ENCODE measurements at places on chromosomes 6 and 20.
A peak's percentile ranks its signal among the peaks of the same experiment; 100 is the strongest.

- no peak for DNase-seq
Measured at GRCh38 chr6:82957171-82957867, 108.3 kb downstream of the UBE3D start.

- no peak for DNase-seq
Measured at GRCh38 chr6:19664050-19664449, 173.1 kb upstream of the ID4 start.

DNA sequence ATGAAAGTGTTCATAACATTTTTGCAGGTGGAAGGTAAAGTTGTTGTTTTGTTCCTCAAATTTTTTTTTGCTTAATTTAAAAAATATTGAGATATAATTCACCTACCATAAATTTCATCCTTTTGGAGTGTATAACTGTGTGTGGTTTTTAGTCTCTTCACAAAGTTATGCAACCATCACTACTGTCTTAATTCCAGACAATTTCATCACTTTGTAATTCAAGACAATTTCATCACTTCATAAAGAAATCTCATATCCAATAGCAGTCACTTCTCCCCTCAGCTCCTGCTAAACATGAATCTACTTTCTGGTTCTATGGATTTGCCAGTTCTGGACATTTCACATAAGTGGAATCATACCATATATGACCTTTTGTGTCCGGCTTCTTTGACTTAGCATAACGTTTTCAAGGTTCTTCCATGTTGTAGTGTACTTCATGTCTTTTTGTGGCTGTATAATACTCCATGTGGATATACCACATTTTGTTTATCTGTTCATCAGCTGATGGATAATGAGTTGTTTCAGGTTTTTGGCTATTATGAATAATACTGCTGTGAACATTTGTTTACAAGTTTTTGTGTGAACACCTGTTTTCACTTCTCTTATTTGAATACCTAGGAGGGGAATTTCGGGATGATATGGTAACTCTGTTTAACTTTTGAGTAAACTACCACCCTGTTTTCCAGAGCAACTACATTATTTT is 18.8 kb downstream of the ZFAND3 start:
- no peak for DNase-seq

GRCh38 chr20:36573103-36573797 is at the start of gene TGIF2:
TSS of gene TGIF2 (plus strand) at chr20:36573597. CDS start at chr20:36578775, 5,178 bp downstream.
- peak; percentile 48 for DNase-seq

DNA sequence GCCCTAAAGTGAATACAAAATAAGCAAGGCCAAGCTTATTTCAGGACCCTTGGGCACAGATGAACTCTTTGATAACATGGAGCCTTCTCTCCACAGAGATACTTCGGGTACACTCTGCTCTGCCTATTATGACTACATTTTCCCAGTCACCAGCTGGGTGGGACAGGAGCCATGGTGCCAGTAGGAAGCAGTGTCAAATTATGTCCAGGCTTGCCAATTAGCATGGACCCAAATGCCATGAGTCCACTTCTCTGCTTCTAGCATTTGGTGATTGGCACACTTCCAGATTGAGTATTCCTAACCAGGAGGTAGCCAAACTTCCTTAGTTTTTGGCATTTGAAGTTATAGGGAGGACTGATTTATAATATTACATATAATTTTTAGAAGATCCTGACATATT is 513.8 kb upstream of the HTR1E start:
- no peak for DNase-seq

- DNase-seq: no peak
Measured at GRCh38 chr20:48661575-48662455, 166.0 kb downstream of the PREX1 start.

GRCh38 chr6:83518816-83519480 is 6.6 kb downstream of the PRSS35 start:
- no peak for DNase-seq

DNA sequence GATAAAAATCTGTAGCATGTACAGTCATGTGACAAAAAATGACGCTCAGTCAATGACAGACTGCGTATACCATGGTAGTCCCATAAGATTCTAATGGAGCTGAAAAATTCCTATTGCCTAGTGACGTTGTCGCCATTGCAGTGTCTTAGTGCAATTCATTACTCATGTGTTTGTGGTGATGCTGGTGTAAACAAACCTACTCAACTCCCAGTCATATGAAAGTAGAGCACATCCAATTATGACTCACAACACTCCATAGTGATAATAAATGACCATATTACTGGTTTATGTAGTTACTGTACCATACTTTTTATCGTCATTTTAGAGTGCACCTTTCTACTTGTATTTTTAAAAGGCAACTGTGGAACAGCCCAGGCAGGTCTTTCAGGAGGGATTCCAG is 45.0 kb downstream of the TFAP2A start:
- no peak for DNase-seq

- DNase-seq: no peak
Measured at GRCh38 chr20:4508773-4509172, 212.9 kb upstream of the PRND start.

GRCh38 chr20:49210757-49211110 is 8.5 kb upstream of the DDX27 start:
- DNase-seq: no peak

DNA sequence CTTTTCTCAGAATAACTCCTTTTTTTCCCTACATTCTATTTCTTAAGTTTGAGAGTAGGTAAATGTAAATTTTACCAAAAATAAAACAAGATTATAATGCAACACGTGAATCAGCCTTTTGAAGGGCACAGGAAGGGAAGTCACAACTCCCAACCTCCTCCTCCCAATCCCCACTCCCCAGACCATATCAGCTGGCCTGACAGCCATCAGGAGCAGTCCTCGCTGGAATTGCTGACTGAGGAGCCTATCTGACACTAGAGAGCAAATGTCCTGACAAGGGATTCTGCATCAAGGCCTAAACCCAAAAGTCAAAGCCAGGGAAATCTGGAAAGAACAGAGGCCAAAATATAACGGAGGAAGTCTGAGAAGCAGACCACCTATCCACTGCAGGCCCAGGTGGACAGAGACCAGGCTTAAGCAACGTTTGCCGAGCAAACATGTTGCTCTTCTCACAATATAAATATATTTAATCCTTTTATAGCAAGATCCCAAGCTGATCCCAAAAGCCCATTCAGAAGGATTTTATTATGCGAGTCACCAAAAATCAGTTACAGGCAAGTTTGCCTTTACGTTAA is 2.5 kb downstream of the RRAGD start:
- DNase-seq: no peak

- DNase-seq: no peak
Measured at GRCh38 chr6:14187406-14187805, 69.8 kb downstream of the CD83 start.

GRCh38 chr20:50346374-50347283 is 156.0 kb downstream of the CEBPB start:
- no peak for DNase-seq

DNA sequence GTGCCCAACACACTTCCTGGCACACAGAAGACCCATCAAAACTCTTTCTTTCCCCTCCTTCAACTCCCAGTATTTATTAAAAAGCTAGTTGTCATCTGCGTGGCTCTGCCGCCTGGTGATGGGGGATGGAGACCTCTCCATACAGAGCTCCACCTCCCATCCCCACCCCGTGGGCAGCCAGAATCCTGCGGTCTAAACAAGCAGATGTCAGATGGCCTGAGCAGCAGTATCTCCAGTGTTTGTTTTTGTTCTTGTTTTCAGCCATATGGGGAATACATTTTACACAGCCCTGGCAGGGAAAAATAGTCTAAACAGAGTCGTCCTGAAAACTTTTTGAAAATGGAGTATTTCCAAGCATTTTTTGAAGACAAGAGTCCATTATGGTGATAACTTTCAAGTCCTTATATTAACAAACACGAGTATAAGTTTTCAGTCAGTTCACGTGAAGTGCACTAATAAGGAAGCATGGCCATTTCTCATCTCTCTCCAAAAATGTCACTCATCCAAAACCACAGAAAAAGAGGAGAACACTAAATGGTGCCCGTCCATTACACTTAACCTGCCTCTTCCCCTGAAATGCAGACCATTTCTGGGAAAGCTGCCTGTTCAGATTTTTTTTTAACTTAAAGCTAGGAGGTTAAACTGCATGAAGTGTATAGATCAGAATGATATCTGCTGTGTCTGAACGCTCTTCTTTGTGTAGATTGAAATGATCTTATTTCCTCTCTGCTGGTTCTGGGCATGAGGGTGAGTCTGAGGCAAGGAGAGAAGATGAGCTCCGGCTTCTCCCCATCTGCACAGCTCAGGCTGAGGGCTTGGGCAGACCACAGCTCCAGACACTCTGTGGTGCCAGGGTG is 91.0 kb downstream of the TCP11 start:
- no peak for DNase-seq

- DNase-seq: no peak
Measured at GRCh38 chr6:43368259-43369160, 937 bp downstream of the ZNF318 start.

GRCh38 chr20:53926428-53927028 is 143.9 kb downstream of the BCAS1 start:
- DNase-seq: no peak

GRCh38 chr6:155216312-155217046 is 47.3 kb upstream of the CLDN20 start:
- DNase-seq: no peak

GRCh38 chr6:2857580-2858337 is 16.1 kb upstream of the SERPINB1 start:
- DNase-seq: no peak

GRCh38 chr6:15879371-15880261 is 216.8 kb upstream of the DTNBP1 start:
- DNase-seq: no peak

DNA sequence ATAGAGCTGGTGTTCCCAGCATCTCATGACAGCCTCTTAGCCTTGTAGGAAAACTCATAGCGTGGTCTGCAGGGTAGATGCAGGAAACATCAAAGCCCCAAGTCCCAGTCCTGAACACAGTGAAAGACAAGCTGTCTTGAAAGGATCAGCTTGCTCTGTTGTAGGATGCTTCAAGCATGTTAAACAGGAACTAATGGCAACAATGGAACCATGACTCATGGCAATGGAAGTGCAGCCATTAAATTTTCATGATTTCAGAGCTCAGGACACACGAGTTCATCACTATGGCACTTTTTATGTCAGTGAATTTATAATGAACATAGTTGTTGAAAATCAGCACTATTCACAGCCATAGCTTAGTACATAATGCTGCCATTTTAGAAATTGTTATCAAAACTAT is 367.7 kb downstream of the KIF16B start:
- no peak for DNase-seq

- no peak for DNase-seq
Measured at GRCh38 chr20:7161690-7162089, 394.2 kb downstream of the BMP2 start.

- DNase-seq: no peak
Measured at GRCh38 chr6:148973538-148974208, 226.8 kb downstream of the UST start.

DNA sequence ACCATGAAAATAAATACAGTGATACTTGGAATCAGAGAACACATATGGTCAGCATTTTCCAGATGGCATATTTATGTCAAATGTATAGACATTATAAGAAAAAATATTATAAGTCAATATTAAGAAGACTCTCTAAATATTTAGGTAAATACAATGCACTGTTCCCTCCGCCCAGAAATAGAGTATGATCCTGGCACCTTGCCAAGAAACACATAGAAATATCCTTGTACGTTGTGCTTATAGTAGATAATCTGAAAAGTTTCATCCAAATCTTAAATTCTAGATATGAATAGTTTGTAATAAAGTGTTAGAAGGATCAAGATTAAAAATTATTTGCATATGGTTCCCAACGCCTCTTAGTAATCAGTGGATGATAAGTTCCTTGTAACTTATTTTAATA is 645.8 kb upstream of the GJE1 start:
- no peak for DNase-seq

GRCh38 chr20:45363611-45364492 is 896 bp downstream of the SYS1 start:
- DNase-seq: no peak

- no peak for DNase-seq
Measured at GRCh38 chr6:162922563-162923166, 194.9 kb downstream of the PACRG start.

GRCh38 chr6:52328729-52329128 is 33.2 kb upstream of the PAQR8 start:
- DNase-seq: no peak

DNA sequence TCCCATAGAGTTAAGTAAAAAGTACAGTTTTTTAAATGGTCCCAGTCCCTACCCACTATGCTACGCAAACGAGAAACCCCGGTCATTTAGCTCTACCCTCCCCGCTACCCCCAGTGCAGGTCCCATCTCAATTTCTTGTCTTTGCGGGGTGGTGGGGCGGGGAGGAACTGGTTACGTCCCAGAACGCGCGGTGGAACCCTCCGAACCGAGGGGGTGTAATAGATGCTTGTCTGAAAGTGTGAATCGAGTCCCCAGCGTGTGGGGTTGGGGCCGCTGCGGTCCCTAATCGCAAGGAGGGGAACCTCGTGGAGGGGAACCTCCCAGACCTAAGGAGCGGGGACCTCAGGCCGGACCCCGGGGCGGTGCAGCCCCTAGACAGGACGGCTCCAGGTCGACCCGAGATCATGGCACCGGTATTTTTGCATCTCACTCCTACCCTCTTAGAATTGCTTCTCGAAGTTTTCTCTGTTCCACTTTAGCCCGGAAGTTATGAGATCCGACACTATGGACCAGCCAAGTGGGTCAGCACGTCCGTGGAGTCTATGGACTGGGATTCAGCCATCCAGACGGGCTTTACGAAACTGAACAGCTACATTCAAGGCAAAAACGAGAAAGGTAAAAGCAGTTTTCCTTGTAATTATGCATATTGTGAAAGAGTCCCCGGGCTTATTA is 779 bp downstream of the HEBP2 start:
- DNase-seq: no peak

DNA sequence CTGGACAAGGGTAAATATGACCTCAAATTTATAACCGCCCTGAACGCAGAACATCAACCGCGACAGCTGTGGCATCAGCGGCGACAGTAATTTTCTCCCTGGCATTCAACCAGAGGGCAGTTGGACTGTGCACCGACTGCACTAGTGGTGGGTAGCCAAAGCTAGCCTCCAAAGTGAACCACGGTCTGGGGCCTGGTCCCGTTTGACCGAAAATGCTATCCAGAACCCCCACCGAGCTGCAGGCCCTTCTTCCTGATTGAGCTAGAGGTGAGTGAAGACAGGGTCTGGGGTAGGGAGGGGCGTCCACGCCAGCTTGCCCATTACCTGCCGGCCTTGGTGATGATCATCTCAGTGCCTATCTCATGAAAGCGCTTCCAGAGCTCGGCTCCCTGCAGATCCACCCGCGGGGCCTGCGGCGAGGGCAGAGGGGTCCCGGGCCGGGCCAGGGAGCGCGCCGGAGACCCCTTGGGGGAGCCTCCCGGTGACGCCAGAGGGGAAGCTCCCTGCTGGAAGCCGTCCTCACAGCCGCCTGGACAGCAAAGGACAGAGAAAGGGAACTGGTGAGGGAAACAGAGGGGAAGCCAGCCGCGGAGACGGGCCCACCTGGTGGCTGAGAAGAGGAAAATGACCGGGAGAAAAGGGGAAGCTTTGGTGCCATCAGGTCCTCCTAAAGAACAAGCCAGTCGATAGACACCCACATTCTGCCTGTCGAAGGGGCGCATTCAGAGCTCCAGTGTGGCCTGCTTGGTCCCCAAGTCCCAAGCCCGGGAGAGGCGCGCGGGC is 2.0 kb downstream of the TBX18 start:
- DNase-seq: no peak

Measured in esophagus squamous epithelium (tissue), 5 donors.